ENCODE measurements at places on chromosomes 12 and 14. TPM values are rescaled to one million over a fixed set of nuclear protein-coding genes. Genes with fewer than 3 reads are reported as not detected.

- no peak for DNase-seq
These were observed 5.9 kb downstream of the DHRS2 start for GRCh38 chr14:23641915-23642588.

Gene COX8C
- total RNA-seq = not detected

GRCh38 chr12:80198782-80199337, 99.5 kb downstream of the OTOGL start:
- DNase-seq = no peak

DNA sequence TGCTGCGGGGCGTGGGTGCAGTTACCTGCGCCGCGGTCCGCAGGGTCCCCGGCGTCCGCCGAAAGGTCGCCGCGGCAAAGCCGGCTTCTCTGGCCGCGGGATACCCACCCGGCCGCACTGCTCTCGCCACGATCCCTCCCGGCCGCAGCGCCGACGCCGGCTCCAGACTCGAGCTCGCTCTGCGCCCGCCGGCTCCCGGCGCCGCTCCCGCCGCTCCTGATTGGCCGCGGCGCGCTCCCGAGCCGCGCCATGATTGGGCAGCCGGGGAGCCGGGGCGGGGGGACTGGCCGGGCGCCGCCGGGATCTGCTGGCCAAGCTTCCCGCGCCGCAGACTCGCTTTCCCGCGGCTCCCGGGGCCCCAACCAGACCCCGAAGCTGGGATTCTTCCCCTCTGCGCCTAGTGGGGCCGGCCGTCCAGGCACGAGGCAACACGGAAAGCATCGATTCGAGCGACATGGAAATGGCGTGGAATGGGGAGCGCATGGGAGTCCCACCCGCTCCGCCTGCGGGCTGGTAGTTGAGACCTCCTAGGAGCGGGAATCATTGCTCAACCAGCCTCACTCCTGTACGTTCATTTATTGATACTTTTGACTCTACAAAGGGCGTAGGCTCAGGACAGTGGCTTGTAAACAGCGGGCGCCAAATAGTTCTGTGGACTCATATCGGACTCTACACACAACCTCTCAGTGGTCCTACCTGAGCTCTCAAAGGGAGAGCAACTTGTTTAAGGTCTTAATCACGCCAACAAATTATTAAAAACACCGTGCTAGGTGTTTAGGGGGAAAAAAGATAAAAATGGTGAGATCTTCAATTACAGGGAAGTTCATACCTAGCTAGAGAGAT, 36.4 kb upstream of the STON2 start:
- peak; percentile 98 for DNase-seq

DNA sequence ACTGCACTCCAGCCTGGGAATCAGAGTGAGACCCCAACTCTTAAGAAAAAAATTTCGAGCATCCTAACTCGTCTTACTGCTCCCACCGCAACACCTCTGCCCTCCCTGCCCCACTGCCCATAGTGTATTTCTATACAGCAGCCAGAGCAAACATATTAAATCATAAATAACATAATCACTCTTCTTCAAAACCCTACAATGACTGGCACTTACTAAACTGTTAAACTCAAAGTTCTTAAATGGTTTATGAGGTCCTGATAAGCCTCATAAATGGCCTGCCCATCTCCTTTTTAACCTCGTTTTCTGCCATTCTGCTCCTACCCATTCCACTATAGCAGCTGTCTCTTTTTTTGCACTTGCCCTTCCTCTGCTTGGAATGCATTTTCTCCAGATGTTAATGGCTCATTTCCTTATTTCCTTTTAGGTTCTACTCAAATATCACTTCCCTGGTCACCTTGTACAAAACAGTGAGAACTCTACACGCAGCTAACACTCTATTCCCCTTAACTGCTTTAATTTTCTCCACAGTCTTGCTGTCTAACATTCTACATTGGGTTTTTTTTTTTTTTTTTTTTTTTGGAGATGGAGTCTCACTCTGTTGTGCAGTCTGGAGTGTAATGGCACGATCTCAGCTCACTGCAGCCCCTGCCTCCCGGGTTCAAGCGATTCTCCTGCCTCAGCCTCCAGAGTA, 45.2 kb downstream of the CDK17 start:
- DNase-seq = no peak

Gene PTGER2
- 3.3 TPM for total RNA-seq

DNA sequence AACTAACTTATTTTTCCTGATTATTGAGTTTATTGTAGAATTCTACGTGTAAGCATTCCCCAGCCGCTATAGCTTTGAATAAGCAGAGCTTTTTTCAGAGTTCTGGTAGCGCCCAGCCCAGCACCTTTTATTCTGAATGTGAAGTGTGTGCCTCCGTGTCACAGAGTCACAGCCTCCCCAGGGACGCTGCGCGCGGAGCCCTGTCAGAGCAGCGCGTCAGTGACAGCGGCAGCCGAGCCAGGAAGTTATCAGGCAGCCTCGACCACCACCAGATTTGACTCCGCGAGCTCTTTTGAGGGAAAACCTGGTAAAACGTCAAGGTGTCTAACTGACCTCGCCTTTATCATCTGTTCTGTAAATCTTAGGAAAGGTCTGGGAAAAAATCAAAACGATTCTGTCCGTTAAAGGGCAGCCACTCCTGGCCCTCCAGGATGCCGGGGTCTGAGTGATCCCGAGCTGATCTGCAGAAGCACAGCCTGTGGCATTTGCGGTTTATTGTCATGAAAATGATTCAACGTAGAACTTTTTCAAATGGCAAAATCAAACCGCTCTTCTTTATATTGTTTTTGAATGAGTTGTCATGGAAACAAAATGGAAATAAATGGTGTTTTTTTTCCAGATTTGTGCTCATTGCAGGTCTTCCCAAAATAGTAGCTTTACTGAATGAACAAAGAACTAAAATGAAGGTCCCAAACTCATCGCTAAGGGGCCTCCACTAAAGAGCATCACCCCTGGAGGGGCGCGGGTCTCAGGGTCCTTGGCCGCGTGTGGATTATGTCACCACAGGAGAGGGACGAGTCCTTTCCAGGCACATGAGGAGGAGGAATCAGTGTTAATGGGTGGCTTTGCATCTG, 43.1 kb upstream of the MMP17 start:
- DNase-seq = peak; percentile 84

- DNase-seq = peak; percentile 98
These were observed 11.9 kb downstream of the RARG start for GRCh38 chr12:53219956-53220693.

Gene LRTM2
- total RNA-seq = not detected
